Activated naive CD4-positive, alpha-beta T cell treated with Interleukin-2 at 50 U/mL for 16 hours (primary cell): ENCODE measurements at places on chromosomes 2 and 18.

DNA sequence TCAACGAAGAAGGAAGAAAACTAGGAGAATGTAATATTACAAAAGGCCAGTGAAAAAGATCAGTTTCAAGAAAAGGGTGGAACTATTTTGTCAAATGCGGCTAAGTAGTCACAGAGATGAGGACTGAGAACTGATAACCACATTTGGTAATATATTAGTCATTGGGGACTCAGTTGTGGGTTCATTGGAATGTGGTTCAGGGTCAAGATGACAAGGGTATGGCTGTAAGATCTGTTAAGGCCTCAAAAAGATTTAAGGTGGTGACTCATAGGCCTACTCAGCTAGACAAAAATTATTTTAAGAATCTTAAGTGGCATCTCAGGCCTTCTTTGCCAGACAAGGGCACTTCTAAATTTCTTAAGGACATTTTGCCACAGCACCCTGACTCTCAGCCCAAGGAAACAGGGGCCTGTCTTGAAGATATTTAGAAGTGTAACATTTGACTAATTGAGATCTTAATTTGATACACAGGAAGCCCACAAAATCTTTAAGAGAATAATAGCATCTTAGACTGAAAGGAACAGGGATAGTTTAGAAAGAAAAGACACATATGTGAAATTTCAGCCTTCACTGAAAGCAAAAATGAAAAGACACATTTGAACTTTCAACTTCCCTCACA, 81.3 kb downstream of the STRADB start:
- no peak for DNase-seq

DNA sequence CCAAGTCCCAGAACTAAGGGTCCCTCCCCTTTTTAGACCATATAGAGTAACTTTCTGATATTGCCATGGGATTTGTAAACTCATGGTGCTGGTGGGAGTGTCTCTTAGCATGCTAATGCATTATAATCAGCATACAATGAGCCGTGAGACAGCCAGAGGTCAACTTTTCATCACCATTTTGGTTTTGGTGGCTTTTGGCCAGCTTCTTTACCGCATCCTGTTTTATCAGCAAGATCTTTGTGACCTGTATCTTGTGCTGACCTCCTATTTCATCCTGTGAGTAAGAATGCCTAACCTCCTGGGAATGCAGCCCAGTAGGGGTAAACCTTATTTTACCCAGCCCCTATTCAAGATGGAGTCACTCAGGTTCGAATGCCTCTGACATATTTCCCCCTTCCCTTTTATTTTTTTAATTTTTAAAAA, 148.2 kb downstream of the PHLPP1 start:
- no peak for DNase-seq

- DNase-seq: no peak
Observed at GRCh38 chr18:8298186-8298585, 311.1 kb upstream of the RAB12 start.

DNA sequence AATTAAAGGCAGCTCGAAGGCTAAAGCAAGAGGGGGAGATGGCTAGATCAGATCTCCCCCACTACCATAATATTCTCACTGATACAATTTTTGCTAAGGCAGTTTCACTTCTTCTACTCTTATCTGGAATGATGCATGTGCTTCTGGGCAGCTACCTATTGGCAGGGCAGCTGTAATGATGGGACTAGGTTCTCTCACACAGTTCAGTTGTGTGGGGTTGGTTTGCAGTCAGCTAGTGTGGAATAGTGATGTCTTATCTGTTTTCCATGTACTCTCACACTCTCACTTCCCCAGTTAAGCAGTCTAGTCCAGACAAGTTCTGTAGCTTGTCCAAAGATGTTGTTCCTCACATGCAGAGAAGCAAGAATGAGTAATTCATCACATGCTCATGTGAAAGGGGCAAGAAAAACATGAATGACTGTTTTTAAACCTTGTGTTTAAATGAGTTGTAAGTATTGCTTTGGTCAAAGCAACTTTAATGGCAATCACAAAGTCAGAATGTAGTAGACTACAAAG, 836.1 kb downstream of the CBLN2 start:
- DNase-seq: no peak

DNA sequence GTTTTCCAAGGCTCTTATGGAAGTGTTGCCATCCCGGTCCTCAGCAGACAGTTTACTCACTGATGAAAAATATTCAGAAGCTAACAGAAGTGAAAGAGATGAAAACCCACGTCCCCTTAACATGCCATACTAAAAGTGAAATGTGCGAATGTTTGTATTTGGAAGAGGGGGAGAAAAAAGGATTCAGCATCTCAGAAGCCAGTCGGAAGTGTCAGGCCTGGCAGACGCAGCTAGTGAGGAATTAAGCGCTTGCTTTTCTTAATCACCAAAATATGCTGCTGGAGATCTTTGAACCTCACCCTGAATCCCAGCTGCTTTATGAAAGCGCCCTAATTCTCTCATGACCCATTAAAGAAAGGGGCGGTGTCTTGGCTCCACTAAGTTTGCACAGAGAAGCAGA, 653.7 kb downstream of the DCDC2C start:
- DNase-seq: no peak

DNA sequence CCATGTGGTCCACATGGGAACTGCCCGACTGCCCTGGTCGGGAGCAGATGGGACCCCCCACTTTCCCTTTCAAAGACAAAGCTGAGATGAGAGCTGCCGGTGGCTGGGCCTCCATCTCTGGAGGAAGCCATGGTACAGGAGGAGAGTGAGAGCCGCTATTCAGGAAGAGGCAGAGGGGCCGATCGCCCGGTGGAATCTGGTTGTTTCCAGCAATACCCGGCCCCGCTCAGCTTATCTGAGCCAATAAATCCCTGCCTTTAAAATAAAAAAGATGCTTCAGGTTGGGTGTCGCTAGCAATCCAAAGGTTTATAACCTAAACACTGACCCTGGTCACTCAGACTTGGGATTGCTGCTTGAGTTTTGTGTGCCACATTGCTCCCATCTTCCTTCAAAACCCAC, 15.2 kb upstream of the B3GNT7 start:
- no peak for DNase-seq

DNA sequence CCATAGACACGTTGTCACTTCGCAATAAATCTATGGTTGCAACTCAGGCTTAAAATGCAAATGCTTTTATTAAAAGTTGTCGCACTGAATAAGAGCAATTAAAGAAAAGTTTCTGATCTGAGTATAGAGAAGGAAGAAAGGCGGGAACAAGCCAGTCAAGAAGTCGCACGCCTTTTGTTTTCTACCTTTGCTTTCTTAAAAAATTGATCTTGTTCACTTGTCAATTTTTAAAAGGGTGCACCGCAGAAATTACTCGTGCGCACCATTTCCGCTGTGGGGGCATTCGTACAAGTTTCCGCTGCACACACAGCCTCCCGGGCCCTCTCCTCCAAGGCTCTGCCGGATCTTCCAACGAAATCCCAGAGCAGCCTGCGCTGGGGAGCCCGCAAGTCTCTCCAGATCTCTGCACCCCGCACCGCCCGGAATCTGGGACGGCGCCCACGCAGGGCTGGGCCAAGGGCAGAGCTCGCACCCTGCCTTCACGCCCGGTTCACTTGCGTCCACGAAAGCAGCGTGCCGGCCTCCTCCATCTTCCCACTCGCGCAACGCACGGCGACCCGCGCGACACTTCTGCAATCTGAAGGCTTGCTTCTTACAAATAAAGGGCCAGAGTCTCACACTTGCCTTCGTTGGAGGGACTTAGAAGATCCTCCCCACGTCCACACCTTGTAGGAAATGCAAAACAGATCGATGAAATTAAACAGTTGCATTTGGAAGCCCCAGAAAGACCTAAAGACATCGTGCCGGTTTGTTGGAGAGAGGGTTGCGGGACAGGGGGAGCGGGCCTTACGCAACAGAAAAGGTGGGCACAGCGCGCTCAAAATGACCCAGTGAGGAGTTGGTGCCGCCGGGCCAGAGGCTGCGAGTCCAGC, 2.6 kb upstream of the SALL3 start:
- no peak for DNase-seq

DNA sequence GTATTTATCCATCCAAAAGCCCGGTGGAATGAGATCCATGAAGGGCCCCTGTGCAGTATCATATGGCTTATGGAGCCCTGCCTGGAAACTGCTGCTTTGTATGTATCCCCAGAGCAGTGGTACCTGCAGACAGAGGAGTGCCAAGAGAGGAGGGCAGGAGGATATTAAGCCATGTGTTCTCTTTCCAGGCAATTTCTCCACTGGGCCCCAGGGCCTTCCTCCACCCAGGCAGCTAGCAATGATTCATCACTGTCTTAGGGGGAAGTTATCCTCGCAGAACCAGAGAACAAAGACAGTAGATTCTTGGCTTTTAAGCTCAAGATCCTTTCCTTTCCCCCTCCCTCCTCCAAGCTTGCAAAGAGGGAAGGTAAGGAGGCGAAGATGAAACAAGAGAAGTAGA, 98.1 kb downstream of the LRRC30 start:
- no peak for DNase-seq

DNA sequence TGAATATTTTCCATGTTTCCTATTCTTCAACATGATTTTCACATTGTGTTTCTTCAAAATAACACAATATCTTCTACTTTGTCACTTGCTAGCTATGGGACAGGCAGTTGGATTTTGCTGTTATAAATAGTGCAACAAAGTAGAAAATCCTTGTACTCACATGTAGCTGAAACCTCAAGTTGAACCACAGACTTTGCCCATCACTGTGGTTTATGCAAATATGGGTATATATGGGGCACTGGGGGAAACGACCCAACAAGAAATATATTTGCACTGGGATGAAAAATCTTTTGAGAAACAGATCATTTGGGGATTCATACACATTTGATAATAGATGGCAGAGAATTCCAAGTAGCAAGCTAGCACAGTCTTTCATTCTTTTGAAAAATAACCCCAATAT, 486.3 kb upstream of the MAP2 start:
- no peak for DNase-seq

DNA sequence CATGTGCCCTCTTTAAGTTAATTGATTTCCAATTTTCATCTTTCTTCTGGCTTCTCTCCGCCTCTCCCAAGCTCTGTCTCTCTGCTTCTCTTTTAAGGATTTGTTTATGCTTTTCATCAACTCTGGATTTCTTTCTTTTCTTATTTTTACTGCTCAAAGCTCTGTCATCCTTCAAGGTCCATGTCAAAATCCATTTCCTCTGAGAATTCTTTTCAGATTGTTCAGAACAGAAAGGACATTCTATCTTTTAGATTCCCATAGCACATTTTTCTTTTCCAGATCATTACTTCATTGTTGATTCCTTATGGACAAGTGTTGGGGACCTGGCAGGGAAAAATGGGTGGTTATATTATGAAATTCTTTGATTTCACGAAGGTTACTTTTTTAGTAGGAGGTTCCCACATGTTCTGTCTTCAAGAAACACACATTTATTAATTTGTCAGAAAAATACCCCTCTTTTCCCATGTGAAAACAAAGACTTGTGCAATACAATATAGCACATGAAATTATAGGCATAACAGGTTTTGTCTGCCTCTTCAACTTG, 12.3 kb downstream of the PMAIP1 start:
- no peak for DNase-seq

GRCh38 chr2:191148791-191149190, 2.0 kb downstream of the STAT4 start:
- no peak for DNase-seq

GRCh38 chr18:49399003-49399402, 61.4 kb downstream of the DYM start:
- no peak for DNase-seq

GRCh38 chr2:89825034-89825433, 1133.6 kb downstream of the RPIA start:
- no peak for DNase-seq

DNA sequence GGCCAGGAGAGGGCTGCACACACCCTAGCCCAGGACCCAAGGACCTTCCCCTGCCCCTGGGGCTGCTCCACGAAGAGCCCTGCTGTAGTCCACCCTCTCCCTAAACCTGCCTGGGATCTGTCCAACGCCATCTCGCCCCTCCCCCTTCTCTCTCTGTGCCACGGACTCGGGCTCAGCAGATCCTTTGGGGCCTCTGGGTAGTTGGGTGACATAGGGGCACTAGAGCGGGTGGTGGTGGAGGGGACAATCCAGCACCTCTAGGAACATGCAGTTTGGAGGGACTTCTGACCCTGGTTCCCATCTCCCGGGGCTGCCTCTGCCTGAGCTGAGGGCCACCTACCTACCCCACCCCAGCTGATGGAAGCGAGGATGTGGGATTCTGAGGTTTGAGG, 7.3 kb upstream of the CRYBA2 start:
- DNase-seq: no peak

DNA sequence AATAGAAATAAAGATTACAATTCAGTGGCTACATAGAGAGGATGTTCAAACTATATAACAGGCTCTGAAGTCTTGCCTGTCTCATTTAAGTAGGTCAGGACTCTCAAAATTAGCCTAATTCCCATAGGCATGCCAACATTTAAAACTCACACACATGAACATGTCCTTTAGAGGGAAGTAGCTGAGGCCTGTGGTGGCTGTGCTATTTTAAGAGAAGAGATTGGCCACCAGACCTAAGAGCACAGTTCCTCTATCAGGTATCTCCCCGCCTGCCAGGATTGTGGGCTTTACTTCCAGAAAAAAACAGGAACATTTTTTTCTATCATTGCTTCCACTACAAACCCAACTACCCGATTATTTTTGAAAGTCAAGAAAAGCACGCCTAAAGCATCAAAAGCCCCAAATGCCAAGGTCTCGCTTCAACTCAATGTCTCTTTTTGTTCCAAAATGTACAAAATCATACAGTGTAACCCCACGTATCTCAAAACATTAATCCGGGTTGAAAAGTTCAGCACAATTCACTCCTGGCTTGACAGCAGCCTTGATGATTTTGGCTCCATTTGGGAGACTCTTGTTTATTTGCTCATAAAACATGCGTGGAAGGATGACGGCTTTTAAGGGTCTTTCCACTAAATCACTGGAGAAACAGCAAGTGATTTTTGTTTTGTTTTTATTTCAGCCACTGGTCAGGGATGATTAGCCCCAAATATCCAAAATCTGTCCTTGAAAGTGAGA, 15.3 kb downstream of the FHL2 start:
- no peak for DNase-seq

DNA sequence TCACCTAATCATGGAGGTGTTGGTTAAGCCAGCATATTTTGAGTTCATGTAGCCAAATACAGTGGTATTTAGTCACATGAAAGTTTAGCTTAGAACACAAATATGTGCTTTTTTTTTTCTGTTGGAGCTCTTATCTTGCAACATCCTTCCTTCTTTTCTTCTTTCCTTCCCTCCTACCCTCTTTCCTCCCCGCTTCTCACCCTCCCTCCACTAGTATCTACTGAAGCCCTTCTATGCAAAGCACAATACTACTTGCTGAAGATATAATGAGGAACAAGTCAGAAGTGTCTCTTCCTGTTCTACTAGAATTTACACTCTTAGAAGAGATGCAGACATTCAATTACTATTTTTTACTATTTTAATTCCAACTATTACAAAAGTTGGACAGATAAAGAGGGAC, 105.0 kb upstream of the ITGA4 start:
- DNase-seq: no peak
